ENCODE measurements at places on chromosomes 3 and 15. TPM values are rescaled to one million over a fixed set of nuclear protein-coding genes. Genes with fewer than 3 reads are reported as not detected.
A peak's percentile ranks its signal among the peaks of the same experiment; 100 is the strongest.

GRCh38 chr3:177513815-177514610, 316.7 kb upstream of the TBL1XR1 start:
- no peaks in the 10 kb centered on the region for H3K4me1 ChIP-seq
- H3K27me3 ChIP-seq: no peaks in the 10 kb centered on the region
- no peaks in the 10 kb centered on the region for H3K36me3 ChIP-seq
- H3K4me3 ChIP-seq: no peak overlapping the region

- peak overlapping the region; percentile 95 for H3K27ac ChIP-seq
- H3K36me3 ChIP-seq: peaks cover 7% of the 10 kb centered on the region
- H3K4me3 ChIP-seq: peak overlapping the region; percentile 50
Measured at GRCh38 chr15:92906563-92907081, 6.5 kb downstream of the CHD2 start.

GRCh38 chr3:130243808-130244207, 101.7 kb upstream of the COL6A5 start:
- H3K27ac ChIP-seq: no peak overlapping the region
- no peaks in the 10 kb centered on the region for H3K4me1 ChIP-seq
- H3K27me3 ChIP-seq: no peaks in the 10 kb centered on the region
- no peaks in the 10 kb centered on the region for H3K36me3 ChIP-seq

DNA sequence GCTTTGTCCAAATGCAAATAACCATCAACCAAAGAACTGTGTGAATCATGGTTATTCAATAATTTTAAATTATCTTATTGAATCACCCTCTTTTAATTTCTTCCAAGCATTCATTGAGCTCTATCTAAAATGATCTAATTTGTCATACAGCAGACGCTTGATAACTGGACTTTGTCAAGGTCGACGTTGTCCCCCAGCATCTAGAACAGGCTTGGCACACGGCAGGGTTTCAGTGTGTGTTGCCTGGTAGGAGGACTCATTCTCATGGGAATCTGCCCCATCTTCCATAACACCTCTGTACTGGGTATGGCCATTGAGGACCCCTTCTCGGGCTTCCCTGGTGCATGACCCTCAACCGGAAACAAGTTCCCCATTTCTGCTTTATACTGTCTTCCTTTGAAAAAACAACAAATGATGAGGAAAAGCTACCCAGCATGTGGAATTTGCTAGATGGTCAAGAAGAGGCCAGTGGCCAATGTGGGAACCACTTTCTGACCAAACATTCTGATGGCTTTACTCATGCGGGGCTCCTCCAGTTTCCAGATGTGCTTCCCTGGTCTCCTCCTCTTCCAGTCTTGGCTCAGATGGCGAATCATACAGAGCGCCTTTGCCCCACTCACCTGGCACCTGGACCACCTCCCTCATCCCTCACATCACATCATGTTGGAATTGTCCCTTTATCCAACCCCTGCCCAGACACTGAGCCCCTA, 41.7 kb upstream of the SEC22A start:
- no peaks in the 10 kb centered on the region for H3K4me1 ChIP-seq
- no peaks in the 10 kb centered on the region for H3K36me3 ChIP-seq
- DNase-seq: no peak
- no peak overlapping the region for H3K4me3 ChIP-seq
- H3K27me3 ChIP-seq: no peaks in the 10 kb centered on the region
- no peak overlapping the region for H3K27ac ChIP-seq

- H3K36me3 ChIP-seq: no peaks in the 10 kb centered on the region
- H3K27me3 ChIP-seq: no peaks in the 10 kb centered on the region
- no peak overlapping the region for H3K4me3 ChIP-seq
- H3K4me1 ChIP-seq: no peaks in the 10 kb centered on the region
- DNase-seq: no peak
Measured at GRCh38 chr3:174959556-174960065, 100.5 kb downstream of the NAALADL2 start.

GRCh38 chr3:27553886-27554540, 69.8 kb upstream of the SLC4A7 start:
- DNase-seq: no peak
- H3K27ac ChIP-seq: no peak overlapping the region
- no peaks in the 10 kb centered on the region for H3K27me3 ChIP-seq
- no peaks in the 10 kb centered on the region for H3K4me1 ChIP-seq

The SEMA6D gene
- total RNA-seq: not detected
